ENCODE measurements at places on chromosomes 2 and 18.

DNA sequence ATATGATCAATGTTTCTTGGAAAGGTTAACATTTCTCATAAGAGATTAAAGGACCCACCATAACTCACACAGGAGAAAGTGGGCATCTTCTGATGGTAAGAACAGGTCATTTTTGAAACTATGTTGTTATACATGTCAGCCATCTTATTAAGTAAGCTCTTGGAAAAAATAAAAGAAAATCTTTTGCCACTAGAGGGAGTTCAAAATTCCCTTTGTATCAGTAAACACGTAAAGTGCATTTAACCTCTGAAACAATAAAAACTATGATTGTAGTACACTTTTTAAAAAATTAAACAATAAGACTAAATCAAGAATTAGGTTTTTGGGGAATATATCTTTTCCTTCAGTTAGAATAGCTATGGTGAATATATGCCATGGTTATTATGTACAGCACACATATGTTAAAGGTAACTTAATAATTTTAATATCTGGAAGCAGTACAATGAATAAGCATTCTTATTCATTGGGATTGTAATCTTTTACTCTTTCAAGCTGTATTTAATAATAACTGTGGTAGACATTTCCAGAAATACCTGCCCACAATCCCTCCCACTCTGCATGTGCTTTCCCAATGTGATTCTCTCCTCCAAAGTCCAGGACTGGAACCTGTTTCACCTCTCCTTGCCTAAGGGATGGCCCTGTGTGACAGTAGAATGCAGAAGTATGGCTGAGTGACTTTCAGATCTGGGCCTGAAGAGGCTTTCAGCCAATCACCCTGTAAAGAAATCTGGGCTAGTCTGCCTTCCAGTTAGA lies 64.2 kb downstream of the RBMS1 start:
- peak; percentile 35 for DNase-seq

DNA sequence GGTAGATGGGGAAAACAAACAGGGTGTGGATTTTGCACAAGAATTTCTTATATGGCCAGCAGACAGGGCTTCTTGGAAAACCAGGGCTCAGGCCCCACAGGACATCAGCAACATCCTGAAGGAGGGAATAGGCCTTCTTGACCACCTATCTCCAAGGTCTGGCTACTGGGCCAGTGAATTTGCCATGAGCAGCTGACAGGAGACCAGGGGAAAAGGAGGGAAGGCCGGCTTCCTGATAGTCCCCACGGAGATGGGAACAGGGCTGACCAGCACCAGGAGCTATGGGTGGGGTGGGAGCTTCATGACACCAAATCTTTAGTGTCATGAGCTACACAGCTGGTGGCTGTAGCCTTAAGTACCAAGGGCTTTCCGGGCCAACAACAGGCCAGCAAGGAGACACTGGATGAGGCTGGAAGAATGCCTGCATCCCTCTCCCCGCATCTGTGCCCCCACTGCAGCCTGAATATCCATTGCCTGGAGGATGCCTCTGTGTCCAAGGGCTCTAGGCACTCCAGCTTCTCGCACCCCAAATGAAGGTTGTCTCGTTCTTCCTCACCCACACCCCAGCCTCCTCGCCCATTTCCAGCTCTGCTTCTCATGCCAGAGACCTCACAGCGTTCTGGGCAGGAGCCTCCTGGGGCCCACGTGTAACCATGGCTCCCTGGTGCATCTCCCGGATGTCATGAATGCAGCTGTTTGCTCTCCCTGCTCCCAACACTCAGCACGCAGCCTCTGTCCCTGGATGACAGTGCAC lies 74.8 kb downstream of the EMX1 start:
- DNase-seq: no peak

- no peak for DNase-seq
These were observed 89.9 kb downstream of the RHOB start for GRCh38 chr2:20536619-20537422.

GRCh38 chr2:64007924-64008323 lies 11.3 kb downstream of the VPS54 start:
- no peak for DNase-seq

DNA sequence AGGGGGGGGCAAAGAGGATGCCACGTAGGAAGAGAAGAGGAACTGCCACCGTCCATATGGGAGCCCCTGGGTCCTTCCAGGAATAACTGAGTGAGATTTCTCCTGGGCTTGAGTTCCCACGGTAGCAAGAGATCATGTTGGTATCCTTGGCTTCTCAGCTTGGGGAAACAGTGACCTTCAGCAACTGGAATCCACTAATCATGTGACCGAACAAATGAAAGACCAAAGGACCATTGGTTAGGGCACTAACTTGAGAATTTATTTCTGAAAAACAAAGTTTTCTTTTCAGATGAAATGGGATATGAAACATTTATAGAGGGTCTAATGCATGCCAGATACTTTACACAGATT lies 259.4 kb upstream of the ID2 start:
- DNase-seq: no peak

GRCh38 chr2:238397356-238397755 lies 29.4 kb upstream of the ASB1 start:
- no peak for DNase-seq

Measured in NCI-H510A treated with DMSO at 0.1 percent for 48 hours (cell line).